Gastroesophageal sphincter (tissue), 4 donors: ENCODE measurements at places on chromosomes 6 and 20. TPM values are rescaled to one million over a fixed set of nuclear protein-coding genes. Genes with fewer than 3 reads are reported as not detected.

The GPR6 gene
- total RNA-seq: not detected

The GHRH gene
- not detected for total RNA-seq

The NR2E1 gene
- total RNA-seq: not detected

The IL17A gene
- total RNA-seq: not detected

The DEFB132 gene
- not detected for total RNA-seq

GRCh38 chr6:67544851-67545452 is 1090.1 kb upstream of the ADGRB3 start:
- no peak for ATAC-seq

- no peak for ATAC-seq
These were observed 36.1 kb downstream of the F13A1 start for GRCh38 chr6:6284221-6284966.

- ATAC-seq: peak; percentile 82
These were observed 30.6 kb downstream of the MRPL14 start for GRCh38 chr6:44096612-44097011.

DNA sequence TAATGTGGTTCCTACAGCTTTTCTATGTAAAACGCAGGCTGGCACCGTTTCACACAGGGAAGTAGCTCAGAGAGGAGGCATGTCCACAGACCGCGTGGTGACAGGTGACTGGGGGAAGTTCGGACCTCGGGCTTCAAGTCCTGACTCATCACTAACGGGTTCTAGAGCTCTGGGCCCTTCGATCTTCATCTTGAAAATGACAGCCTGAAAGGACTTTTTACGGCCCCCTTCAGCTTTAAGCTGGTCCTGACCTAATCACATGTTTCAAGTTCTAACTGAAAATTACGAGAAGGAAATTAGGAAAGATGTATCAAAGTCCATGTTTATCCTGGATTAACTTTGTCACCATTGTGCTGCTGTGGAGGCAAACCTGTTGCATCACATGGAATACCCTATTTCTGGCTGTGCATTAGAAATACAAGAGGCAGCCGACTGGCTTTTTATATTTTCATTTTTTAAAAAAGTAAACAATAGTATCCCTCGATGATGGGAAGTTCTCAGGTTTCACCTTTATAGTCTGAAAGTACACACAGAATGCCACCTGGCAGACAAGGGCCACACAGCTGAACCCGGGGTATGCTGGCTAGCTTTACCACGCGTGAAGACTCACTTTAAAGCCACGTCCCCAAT is 2.0 kb downstream of the MAN1A1 start:
- ATAC-seq: no peak

DNA sequence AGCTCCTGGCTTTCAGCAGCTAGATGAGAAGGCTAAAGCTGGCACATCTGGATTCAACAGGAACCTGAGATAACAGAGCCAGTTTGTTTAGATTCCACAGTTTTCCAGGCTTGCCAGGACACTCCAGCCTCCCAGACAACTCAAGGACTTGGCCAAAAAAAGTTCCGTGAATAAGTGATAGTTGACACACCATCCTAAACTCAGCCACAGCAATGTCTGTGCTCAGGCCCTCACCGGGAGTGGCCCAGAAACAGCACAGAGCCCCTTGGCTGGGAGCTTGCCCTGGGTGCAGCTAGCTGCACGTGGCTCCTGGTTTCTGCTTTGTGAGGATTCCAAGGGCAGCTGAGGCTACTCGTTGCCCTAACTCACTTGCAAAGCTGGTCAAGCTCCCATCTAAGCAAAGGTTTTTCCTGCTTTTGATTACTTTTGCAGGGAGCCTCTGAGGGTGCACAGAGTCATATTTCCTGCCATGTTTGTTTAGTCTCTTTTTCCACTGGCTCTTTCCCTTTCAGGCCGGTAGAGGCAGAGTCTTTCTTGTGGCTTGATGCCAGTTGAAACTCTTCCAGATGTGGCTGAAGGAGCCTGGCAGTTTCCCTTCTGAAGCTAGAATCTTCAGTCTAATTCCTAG is 118.3 kb upstream of the ECI2 start:
- peak; percentile 67 for ATAC-seq

DNA sequence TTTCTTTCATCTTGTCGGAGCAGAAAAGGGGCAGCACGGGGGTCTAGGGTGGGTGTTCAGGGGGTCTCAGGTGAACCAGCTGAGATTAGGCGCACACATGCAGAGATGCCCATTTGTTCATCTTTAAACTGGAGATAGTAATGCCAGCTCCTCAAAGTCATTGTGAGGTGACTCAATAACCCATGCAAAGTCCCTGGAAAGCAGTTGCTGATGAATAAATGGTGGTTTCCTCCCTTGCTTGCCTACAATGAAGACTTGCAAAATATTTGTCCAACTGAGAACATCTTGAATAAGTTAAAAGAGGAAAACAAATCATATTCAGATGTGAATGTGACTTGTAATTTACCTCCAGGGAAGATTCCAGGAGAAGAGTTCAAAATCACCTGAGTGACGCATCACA is 206.9 kb downstream of the LY86 start:
- ATAC-seq: no peak

DNA sequence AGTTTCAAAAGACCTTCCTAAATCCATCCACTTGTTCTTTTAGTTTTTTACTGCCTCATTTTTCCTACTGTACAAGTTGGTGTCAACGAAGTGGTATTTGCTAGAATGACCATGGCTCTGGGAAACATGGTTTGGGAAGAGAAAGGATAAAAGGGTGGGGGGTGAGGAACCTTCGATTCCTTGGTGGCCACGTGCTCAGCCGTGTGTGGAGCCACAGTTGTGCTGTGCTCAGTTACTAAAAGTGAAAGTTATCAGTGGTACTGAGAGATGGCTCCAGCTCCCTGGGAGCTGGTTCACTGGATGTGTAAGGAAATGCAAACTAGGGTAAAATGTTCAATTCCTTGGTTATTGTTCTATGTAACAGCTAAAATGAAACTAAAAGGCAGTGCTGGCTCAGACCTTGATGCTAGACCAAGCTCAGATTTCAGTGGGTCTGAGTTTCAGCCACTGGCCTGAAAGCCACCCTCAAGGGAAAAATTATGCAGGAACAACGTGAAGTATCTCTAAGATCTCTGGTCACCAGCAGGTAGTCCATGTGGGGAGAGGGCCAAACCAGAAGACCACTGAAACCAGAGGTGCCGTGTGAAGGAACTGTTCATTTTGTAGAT is 7.4 kb upstream of the SLC22A2 start:
- ATAC-seq: no peak

GRCh38 chr6:149435919-149436586 is 36.0 kb downstream of the SUMO4 start:
- peak; percentile 25 for ATAC-seq

DNA sequence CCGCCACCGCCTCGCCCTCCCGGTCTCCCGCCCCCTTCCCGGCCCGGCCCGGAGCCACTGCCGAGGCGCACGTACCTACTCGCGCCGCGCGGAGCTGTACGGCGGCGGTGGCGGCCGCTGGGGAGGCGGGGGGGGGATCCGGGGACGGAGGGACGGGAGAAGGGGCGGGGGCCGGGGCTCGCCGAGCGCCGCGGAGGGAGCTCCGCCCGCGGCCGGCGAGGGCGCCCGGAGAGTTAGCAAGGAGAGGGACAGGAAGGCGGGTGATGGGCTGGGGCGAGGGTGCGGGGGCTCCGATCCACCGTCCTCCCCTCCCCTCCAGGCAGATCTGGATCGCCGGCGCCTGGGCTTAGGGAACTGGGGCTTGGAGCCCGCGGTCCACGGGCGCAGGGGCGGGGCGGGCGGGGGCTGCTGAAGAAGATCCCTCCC is 548 bp upstream of the TMEM74B start:
- no peak for ATAC-seq

DNA sequence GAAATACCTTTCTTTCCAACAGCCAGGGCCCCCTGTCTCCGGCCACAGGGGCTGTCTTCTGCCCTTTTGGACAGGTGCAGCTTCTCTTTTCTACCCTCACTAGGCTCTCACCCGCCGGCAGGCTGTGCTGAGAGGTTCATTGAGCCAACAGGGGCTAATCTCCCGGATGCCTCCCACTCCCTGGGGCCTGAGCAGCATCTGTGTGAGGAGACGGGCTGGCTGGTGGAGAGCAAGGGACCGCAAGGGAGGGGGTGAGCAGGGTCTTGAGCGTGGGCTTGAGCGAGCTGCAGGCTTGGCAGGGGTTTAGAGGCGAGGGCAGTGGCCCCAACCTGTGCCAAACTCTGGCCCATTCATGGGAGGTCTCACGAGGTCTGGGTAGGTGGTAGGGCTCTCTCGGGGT is 56.5 kb upstream of the CST7 start:
- no peak for ATAC-seq

DNA sequence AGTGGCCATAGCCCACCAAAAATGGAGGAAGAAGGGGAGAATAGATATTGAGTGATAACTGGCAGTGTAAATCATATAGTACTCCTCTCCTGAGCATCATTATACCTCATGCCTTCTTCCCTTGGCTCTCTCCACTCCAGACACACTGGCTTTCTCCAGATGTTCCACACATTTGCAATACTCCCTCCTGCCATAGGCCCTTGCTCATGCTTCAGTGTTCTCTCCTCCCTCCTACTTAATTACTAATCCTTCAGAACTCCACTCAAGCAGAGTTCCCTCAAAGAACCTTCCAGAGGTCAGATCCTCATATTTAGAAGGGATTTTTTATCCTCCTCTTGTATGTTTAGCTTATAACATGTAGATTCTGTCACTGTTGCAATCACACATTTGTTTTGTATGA is 279.5 kb upstream of the SUPT3H start:
- ATAC-seq: no peak

- ATAC-seq: no peak
These were observed 30.2 kb downstream of the VEGFA start for GRCh38 chr6:43800298-43800623.

DNA sequence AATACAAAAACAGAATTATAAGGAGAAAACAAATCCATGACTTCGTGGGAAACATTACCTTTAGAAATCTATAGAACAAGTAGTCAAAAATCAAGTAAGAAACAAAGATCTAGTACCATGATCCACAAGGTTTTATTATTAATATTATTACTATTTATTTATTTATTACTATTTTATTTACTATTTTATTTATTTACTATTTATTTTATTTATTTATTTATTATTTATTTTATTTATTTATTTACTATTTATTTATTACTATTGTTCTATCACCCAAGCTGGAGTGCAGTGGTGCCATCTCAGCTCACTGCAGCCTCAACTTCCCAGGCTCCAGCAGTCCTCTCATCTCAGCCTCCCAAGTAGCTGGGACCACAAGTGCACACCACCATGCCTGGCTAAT is 13.5 kb upstream of the ELMO2 start:
- ATAC-seq: no peak

DNA sequence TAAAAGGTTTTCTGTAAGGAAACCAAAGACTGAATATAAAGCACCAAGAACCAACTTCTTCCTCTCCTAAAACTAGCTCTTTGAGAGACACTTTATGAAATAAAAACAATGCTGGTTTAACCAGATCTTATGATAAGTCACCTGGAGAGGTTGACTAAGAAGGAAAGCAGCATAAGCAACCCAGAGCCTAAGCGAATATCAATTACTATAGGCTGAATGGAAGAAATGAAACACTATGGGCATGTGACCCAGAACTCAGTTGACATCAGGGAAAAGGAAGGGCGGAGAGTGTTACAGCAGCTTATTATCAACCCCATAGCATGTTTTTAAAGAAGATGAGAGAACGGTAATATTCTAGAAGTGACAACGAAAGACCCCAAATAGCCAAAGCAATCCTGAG is 94.1 kb upstream of the STMND1 start:
- no peak for ATAC-seq

DNA sequence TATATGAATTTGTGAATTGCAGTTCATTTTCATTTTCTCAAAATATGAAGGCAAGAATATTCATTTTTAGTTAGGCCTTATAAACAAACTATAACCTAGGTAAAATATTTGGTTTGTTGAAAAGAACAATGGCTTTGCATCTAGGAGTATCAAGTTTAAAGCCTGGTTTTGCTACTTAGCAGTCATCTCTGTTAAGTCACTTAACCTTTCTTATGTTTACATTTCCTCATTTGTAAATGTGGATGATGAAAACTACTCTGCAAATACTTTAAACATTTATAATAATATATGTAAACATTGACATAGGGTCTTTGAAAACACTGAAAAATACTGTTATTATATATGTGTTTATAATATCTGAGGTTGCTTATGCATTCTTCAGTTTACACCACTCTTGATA is 135.5 kb downstream of the CENPW start:
- ATAC-seq: no peak
